ENCODE measurements at places on chromosomes 1 and 21.

DNA sequence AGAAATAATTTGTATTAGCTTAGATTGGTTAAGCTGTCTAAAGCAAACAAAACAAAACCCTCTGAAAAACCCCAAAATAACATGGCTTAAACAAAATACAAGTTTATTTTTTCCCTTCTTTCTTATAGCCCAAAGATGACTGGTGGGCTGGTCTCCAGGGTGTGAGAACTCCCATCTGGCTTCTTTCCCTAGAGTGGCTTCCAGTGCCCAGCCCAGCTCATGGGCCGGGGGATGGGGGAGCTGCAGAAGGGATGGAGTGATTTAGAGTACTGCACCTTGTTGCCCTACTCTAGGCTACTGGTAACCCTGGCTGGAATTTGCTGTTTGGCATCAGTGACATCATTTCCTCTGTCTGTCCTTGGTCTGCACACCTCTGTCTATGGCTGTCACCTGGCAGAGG, 223.0 kb downstream of the PBX1 start:
- no peak for DNase-seq

DNA sequence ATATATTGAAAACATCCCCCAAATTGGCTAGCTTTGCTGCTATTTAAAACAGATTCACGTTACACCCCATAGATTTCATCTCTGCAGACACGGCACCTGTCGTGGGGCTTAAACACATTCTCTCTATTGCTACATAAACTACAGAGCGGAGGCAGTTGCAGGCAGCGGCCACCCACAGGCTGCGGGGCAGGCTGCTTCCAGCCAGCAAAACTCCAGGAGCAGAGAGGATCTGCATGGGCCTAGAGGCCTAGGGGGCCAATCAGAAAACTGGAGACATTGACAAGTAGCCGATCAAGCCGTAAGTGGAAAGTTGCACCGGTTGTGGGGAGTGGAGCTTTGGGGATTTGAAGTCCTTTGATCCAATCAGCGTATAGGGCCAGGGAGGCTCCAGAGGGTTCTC, 129.0 kb upstream of the KLHDC7A start:
- DNase-seq = no peak

DNA sequence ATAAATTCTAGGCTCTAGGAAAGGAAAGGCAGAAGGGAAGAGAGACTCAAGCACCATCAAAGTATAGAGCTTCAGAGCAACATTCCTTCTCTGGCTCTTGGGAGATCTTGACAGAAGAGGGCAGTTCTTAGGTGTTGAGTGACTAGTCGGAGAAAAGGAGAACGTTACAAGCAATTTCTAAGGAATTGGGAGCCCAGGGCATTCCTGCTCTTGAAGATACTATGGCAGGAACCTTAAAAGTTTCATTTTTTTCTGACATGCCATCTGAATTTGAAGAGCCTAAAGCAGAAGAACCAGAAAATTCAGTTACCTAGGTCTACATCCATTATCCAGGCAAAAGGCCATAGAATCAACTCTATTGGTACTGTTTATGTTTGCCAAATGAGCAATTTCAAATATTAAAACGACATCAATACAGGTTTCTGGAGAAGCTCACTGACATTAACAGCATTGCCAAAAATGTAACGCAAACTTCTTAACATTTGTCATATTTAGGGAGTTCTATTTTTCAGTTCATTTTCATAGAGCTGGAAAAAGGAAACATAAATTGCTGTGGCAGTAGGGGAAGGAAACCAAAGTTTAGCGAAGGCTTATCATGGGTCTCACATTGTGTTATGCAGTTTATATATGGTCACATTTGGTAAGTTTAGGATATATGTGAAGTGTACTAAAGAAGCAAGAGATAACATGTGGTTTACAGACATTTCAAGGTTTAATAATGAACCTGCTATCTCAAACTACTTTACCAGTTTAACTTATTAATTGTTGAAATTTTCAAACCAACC, 210.1 kb upstream of the NRIP1 start:
- DNase-seq = no peak

- DNase-seq = no peak
These were observed 273.4 kb upstream of the CACYBP start for GRCh38 chr1:174726167-174726879.

DNA sequence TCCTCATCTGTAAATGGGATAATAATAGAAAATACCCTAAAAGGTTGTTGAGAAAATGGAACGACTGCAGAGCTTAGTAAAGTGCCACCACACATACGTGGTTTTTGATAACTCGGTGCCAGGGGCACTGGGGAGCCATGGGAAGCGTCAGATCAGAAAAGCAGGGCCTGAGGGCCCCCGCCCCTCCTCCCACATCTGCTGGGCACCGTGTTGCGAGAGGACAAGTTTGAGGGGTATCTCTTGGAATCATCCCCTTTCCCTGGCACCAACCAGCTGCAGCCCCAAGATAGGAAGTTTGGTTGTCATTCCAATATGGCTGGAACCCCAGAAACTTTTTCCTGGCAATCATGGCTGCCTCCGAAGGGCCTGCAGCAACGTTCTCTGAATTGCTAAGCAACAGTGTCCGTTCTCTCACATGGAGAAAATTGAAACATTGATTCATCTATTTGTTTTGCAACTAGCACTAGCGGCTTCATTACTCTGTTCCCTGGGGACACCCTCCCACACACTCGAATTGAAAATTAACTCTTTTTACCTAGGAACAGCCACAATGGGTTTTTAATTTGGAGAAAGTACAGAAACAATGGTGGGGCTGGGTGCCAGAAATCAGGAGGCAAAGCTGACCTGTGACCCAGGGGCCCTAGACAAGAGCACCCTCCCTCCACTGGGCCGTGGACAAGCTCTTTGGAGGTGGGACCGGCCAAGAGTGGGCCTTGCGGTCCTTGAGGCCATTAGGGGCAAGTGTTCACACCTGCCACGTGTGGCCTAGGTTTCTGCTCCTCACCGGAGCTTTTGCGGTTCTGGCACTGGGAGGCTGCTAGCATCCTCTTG, 190.0 kb upstream of the VAMP3 start:
- no peak for DNase-seq

GRCh38 chr1:95956215-95956614, 722.2 kb downstream of the RWDD3 start:
- DNase-seq = no peak

GRCh38 chr1:200311256-200311655, 98.6 kb downstream of the ZNF281 start:
- no peak for DNase-seq

DNA sequence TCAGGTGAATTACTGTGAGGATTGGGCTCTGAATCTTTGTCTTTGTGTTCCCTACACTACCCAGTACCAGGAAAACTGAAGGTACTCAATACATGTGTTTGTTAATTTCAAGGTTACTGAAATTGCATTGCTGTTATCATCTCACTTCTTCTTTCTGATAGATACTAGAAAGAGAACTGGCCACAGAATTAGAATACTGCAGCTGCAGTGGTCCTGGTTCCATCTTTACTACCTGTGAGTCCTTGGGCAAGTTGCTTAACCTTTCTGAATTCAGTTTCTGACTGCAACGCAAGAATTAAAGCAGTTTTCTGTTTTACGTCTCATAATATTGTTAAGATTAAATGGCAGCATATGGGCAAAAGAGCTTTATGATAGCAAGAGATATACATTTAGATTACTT, 263.5 kb downstream of the LMO4 start:
- DNase-seq = no peak

DNA sequence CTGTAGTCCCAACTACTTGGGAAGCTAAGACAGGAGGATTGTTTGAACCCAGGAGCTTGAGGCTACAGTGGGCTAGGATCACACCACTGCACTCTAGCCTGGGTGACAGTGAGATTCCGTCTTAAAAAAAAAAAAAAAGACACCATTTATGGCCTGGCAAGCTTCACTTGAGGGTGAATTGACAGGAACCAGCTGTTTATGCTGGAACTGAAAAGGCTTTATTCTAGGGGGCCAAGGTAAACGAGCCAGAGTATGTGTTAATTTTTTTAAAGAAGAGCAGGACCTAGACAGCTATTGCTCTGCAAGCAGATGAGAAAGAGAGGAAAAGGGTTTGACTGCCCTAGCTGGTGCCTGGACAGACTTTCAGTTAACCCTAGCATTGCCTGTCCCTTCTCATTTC, 37.0 kb downstream of the S100A6 start:
- no peak for DNase-seq

DNA sequence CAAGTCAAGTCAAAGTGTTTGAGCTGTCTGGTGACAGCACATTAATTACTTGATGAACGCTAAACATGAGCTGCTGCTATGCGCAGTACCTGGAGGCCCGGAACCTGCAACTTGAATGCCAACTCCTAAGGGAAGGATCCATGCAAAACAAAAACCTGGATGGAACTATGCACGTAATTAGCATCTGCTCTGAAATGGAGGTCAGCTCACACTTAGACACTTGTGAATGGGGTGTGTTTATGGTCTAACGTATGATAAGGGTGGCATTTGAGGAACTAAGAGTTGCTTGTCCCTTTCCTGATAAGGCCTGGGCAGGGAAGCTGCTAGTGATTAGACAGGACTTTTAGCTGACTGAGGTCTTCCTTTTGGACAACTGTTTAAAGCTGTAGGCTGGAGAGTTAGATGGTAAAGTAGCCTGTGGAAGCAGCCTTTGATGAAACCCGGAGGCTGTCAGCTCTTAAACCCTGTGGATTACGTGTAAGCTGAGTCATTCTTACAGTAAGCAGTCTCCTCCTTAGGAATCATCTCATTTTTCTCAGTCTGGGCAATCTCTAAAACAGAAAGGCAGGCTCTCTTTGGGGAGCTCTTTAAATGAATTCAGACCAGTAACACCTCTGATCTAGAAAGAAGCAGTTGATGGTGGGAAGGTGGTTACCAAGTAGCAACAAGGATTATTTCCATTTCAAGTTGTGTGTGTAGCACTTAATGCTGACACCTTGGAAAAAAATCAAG, 6.8 kb downstream of the TENT5C start:
- DNase-seq = no peak

GRCh38 chr1:117561071-117561470, 44.8 kb upstream of the TENT5C start:
- DNase-seq = no peak

DNA sequence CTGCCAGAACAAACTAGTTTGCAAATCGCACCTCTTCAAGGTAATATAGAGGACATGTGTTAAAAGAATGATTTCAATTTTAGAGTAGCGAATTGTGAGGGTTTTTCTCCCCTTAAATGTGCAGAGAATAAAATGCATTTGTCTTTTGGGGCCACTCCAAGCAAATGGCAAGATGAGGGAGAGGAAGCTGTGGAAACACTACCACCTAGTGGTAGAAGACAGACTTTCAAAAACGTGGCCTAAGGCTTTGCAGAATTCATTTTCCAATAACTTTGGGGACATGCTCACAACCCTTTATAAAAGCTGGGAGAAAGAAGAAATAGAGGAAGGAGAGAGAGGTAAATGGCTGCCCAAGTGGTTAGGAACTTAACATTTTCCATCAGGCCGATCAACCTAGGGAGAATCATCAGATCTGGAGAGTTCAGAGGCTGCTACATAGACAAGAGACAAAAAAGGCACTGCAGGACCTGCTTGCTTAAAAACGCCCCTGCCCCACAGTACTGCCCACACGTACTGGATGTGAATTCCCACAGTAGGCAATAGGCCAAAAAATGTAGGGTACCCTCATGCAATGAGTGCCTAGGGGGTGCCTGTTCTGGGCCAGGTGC, 15.7 kb upstream of the RCAN1 start:
- DNase-seq = no peak

DNA sequence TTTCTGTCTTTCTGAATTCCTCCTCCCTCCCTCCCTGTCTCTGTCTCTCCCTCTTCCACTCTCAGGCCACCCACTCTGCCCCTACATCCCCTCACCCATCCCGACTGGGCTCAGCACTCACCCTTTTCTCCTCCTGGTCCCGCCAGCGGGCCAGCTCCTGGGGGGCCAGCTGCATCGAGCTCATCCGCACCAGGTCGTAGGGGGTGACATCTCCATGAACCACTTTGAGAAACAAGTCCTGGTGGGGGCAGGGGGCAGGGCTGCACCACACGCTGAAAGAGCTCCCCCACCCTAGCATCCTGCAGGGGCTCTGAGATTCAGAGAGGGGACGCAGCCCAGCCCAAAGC, 17.8 kb downstream of the SPOCD1 start:
- DNase-seq = no peak

- no peak for DNase-seq
These were observed 70.7 kb upstream of the USP24 start for GRCh38 chr1:55285834-55286233.

GRCh38 chr1:844472-845026, 79.2 kb upstream of the SAMD11 start:
- DNase-seq = peak; percentile 22

DNA sequence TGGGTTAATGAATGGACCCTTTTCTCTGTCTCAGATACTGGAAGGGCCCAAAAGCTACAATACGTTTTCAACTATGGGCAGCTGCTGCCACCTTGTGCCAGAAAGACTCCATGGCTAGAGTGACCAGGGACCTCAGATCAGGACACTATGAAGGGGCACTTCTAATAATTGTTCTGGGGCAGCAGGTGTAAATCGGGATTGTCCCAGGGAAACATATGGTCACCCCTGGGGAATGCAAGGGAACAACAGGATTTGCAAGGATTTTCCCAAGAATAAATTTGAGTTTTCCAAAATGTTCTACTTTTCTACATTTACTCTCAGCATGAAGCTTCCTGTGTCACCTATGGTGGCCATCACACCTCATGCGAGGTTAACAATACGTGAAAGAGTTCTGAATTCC, 12.0 kb upstream of the FCAMR start:
- DNase-seq = peak; percentile 55

GRCh38 chr1:57112148-57112547, 146.3 kb upstream of the C8B start:
- no peak for DNase-seq
